ENCODE measurements at places on chromosomes 1 and 21. TPM values are rescaled to one million over a fixed set of nuclear protein-coding genes. Genes with fewer than 3 reads are reported as not detected.

Gene ACKR1
- not detected for total RNA-seq

Gene CAPN8
- total RNA-seq = not detected

- DNase-seq = no peak
Measured at GRCh38 chr1:211537253-211537652, 41.7 kb downstream of the SLC30A1 start.

- DNase-seq = peak; percentile 70
Measured at GRCh38 chr1:92411511-92411910, 75.2 kb downstream of the GFI1 start.

- no peak for DNase-seq
Measured at GRCh38 chr1:75539230-75540116, 71.4 kb downstream of the SLC44A5 start.

Gene C1orf226
- total RNA-seq = 0.18 TPM

DNA sequence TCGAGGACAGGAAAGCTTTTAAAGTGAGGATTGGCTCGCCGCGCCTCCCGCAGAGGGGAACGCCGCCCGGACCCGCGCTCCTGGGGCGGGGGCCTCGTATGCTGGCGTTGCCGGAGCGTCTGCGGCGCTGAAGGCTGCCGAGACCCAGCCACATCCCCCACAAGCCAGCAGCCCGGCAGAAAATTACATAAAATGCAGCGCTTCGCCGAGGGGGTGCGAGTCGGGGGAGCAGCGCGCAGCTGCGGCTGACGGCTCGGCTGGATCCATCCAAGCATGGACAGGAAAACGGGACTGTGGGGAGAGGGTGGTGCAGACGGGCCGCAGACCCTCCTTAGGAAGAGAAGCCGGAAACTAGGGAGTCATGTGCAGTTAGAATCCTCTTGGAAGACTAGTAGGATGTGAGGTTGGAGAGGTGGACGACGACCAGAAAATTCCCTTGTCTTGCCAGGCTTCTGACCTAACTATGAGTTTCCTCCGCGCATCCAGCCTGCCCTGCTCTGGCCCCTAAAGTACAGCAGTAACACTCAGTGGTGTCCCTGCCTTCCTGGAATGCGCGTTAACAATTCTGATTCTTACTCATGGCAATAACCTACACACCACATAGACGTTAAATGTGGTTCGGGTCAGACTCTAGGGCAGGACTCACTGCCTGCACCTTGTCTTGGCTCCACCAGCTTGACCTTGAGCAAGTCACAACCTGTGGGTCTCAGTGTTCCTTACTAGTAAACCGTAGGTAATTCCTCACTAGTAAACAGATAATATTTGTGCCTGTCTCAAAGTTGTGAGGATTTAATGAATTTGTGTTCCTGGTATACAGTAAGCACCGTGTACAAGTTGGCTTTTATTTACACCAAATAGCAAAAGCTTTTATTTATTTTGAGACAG is 953 bp upstream of the BRWD1 start:
- DNase-seq = peak; percentile 66

Gene CCSAP
- 5.1 TPM for total RNA-seq

- DNase-seq = no peak
Measured at GRCh38 chr21:28883931-28884330, 108.7 kb downstream of the LTN1 start.

Gene MARK1
- total RNA-seq = not detected

DNA sequence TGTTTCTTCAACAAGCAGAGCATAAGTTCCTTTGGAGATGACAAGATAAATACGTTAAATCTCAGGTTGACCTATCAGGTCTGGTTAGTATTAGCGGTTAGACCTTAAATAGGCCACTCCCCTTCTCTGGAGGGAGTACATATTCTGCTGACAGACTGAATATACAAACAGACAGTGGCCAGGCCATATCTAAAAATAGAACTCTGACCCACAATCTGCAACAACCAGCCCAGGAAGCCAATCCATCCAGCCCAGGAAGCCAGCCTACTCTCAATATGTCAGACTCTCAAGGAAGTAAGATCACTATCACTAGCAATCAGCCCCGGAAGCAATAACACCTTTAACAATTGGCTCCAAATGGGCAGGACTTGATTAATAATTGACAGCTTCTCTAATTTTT is 6.7 kb downstream of the IL20 start:
- no peak for DNase-seq

Gene KIRREL1
- 109 TPM for total RNA-seq

GRCh38 chr1:152565115-152565514 is 1.5 kb downstream of the LCE3E start:
- DNase-seq = no peak

Gene GBP5
- not detected for total RNA-seq

Gene BNIPL
- total RNA-seq = 0.12 TPM

- DNase-seq = no peak
Measured at GRCh38 chr1:215786997-215787396, 219.9 kb downstream of the KCTD3 start.

Gene GNG4
- 1.8 TPM for total RNA-seq

Gene TAS1R1
- not detected for total RNA-seq

GRCh38 chr1:192592517-192592916 is 16.9 kb downstream of the RGS1 start:
- no peak for DNase-seq

Gene SYCP1
- total RNA-seq = not detected

Gene INTS11
- total RNA-seq = 67.6 TPM

Gene CD164L2
- not detected for total RNA-seq

Gene PATJ
- 7.3 TPM for total RNA-seq

DNA sequence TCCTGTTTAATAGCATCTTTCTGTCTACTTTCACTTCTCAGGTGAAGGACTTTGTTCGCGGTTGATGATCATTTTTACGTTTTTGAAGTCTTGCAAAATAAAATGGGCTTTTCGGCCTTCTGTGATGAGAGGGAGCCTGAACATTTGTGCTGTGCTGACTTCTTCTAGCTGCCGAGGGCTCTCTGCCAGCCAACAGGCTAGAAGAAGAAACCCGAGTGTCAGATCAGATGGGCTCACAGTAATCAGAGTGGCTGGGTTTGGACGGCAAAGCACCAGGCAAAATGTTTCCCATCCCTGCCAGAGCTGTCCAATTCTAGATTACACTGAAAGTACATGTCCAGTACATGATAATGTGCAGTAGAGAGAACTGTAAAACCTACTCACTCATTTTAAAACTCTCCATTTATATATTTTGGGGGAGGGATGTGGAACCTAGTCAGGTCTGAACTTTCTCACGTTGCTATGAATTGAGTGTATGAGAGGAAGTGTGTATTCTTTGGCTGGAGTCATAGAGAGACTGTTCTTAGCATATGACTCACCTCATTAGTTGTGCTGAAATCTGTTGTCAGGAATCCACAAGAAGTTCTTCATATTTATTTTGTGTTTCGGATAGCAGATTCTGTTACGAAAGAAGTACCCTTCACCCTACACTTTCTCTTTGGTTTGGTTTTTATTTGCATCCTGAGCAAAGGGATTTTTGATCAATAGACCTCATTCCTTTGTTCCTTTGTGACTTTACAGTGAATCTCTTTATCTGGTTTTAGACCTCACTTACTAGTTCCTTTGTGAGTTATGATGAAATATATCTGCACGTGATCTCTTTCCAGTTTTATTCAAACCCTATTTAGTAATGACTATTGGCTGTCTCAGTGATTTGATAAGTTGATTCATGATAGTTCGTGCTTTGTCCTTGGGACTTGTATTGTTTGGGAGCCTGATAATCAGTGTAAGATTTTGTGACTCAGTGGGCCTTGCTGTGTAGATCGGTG is 4.8 kb downstream of the ATP1A1 start:
- DNase-seq = peak; percentile 92

GRCh38 chr1:39409055-39409816 is 82.2 kb upstream of the BMP8A start:
- peak; percentile 60 for DNase-seq

DNA sequence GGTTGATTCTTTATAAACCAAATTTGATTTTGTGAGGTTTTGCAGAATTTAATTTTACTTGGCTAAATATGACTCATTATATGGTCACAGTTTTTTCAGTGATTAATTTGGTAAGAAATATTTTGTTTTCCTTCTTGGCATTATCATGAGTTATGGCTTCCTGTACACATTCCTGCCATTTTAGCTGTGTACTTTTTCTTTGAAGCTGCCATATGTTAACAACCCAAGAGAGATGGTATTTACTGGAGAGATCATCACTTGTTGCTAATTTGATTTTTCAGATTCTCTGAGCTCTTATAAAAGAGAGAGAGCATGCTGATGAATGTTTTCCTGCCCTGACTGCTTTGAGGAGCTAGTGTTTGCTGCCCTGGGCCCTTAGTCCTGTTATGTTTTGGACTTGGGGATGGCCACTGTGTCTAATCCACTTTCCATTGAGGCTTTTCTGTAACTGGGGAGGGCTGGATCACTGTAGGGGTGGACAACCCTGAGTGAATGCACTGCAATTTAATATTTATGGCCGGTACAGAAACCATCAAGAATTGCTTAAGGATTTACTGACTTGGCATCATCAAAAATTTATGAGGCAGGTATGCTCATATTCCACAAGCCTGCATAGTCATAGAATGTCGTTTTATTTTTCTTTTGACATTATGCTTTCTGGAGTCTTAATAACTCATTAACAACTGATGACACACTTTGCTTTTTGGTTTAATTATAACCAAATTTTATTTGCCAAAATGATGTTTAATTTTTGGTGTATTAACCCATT is 200.9 kb downstream of the DISC1 start:
- DNase-seq = peak; percentile 90

DNA sequence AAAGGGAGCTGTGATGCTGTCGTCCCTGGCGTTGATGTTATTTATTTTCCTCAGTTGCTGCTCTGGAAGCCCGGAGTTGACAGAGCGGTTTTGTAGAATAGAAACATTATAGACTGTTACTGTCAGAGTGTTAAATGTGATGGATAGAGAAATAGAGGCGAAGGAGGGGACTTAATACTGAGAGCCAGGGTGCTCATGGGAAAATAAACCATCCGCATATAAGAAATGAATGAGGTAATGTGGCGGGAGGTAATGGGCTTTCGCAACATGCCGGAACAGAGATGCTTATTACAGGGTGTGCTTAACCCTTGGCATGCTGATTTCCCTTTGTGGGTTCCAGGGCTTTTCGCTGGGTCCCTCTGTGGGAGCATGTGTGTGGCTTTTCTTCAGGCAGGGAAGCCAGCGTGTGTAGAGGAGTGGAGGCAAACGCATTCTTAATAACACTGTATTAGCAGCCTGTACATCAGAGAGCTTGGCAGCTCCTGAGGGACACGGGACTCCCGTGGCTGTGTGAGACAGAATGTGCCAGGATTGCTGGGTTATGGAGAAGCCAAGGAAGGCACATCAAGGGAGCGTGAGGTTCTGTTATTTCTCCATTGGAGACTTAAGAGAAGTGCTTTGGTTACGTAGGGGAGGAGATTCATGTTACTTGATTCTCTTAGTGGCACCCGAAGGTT is 141.0 kb downstream of the PBX1 start:
- no peak for DNase-seq

DNA sequence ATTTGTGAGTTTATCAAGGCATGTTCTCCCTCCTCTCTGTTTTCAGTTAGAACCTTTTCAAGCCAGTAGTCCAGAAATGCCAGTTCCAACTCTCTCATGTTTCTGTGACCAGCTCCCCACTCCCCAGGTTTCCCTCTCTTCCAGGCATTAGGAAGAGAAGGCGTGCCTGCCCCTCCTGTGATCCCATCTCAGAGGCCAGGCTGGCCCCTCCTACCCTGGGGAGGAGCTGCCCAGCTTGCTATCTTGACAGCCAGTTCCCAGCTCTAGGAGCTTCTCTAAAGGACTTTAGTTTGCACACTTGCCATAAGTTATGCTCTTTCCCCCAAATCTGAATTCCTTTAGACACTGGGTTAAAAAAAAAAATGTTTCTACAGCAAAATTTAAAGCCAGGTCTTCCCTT is 8.9 kb downstream of the HYI start:
- no peak for DNase-seq

DNA sequence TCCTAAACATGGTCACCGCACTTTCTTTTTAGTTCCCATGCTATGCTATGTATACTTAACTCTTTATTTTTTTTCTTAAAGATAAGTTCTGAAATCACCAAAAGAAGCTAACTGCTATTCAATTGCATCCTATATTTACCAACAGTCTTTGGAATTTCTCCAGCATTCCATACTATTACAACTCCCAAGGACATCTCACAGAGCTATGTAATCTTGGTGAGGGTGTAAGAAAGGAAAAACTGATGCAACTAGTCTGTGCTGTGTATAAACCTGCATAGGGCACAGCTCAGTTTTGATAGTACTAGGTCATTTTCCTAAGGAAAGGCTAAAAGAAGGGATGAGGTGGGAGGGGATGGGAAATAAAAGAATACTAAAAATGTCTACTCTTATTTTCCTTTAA is 78.0 kb downstream of the PTPN14 start:
- peak; percentile 50 for DNase-seq

GRCh38 chr1:111204983-111205713 is 4.7 kb upstream of the DENND2D start:
- no peak for DNase-seq

DNA sequence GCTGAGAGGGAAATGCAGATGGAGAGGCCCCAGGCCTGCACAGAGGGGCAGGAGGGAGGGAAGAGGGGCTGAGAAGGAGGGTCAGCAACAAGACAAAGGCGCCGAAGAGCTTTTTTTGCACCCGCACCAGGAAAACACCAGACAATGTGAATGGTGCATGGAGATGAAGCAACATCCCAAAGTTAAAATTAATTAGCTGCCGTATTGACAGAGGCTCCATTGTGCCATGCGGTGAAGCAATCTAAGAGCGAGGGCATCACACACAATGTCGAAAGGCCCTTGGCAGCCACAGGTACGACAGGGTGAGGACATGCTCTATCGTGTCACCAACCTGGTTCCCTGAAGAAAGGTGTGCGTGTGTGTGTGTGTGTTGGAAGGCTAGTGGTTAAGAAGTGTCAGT is 41.2 kb downstream of the SSBP3 start:
- DNase-seq = no peak

DNA sequence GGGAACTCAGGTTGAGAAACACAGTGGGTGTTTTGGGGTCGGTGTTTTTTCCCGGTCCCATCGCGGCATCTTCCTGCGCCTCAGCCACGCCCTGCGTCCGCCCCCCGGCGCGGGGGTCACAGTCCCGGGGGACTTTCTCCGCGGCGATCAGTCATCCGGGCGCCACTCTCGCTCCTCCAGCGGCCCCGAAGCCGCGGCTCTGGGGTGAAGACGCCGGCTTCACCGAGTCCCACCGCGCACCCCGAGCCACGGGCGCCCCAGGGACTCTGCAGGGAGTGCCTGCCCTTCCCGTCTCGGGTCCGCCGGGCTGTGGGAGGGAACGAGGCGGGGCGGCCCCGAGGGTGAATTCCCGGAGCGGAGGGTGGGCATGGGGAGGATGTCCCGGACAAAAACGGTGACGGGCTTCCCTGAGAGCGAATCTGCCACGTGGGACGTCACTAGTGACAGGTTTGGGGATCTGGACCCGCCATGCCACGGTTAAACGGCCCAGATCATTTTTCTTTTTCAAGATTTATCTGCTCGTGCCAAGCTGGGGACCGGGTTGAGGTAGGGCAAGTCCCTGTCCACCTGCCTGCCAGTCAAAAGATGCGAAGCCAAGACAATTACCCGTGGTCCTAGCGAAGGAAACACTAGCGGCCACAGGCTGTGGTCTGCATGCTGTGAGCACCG is 717 bp upstream of the BATF3 start:
- no peak for DNase-seq

Gene CLSTN1
- 130 TPM for total RNA-seq
